ENCODE measurements at places on chromosomes 2 and 18.

- H3K36me3 ChIP-seq: no peaks in the 10 kb centered on the region
- peaks cover 8% of the 10 kb centered on the region for H3K27me3 ChIP-seq
- no peak overlapping the region for H3K4me3 ChIP-seq
- no peaks in the 10 kb centered on the region for H3K4me1 ChIP-seq
- no peak overlapping the region for H3K27ac ChIP-seq
These were observed 353.8 kb upstream of the SPRED2 start for GRCh38 chr2:65786007-65786717.

DNA sequence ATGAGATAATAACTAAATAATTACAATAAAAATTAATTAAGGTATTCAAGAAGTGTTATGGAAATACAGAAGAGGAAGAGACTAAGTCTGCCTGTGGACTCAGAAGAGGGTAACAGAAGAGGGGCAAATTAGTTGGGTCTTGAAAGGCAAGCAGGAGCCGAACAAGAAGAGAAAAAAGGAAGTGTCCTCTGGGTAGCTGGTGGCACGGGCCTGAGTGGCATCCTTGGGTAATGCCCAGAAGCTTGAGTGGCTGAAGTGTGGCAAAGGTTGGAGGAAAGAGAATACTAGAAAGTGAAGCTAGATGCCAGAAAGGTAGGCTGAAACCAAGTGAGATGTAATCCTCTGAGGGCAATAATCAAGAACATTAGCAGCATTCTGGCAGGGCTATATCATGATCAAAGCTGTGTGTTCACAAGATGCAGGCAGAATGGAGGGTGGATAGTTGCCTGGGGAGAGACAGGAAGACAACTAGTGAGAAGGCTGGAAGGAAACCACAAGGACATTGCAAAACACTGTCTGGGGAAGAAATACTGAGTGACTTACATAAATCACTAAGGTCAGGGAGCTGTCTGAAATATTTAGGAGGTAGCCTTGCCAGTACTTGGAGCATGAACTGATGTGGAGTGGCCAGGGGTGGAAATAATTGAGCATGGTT lies 16.2 kb downstream of the DOCK10 start:
- H3K27me3 ChIP-seq: no peaks in the 10 kb centered on the region
- H3K27ac ChIP-seq: peak overlapping the region; percentile 69
- no peaks in the 10 kb centered on the region for H3K36me3 ChIP-seq
- H3K4me1 ChIP-seq: peaks cover 71% of the 10 kb centered on the region
- DNase-seq: peak; percentile 67

GRCh38 chr2:42862669-42863185 lies 70.3 kb upstream of the HAAO start:
- no peak overlapping the region for H3K27ac ChIP-seq
- peaks cover 4% of the 10 kb centered on the region for H3K4me1 ChIP-seq
- no peaks in the 10 kb centered on the region for H3K27me3 ChIP-seq
- H3K4me3 ChIP-seq: no peak overlapping the region

DNA sequence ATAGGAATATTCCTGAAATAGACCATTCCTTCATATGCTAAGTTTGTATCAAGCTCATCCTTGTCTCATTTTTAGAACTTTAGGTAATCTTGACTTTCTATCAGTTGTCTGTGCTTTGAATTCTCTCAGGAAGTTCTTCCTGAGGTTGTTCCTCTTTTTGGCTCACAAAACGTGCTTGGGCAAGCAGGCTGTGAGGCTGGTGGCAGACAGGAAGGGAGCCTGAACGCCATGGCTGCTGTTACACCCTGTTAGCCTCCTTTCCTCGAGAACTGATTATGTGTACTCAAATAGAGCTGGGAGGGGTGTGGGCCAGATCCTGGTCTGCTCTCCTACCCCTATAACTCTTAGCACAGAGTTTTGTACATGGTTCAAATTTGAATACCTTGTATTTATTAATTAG lies 136.4 kb upstream of the CELF4 start:
- H3K36me3 ChIP-seq: no peaks in the 10 kb centered on the region
- no peak overlapping the region for H3K4me3 ChIP-seq
- DNase-seq: no peak
- no peaks in the 10 kb centered on the region for H3K27me3 ChIP-seq
- no peaks in the 10 kb centered on the region for H3K4me1 ChIP-seq

DNA sequence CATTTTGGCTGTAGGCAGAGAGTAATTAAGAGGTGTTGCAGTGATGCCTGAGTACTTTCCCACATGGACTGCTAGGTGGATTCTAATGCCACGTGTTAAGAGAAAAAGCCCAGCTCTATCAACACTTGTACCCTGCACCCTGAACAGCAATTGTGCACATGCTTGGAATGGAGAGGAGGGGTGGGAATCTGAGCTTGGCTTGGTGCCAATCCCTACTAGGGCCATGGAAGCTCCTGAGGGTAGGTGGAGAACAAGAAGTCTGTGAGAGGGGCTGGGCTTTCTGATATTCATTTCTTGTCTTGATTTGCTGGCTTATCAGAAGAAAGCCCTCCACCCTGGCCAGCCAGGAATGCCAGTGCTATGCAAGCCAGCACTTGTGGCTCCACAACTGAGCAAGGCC lies 292.2 kb downstream of the KCNS3 start:
- no peaks in the 10 kb centered on the region for H3K36me3 ChIP-seq
- no peak overlapping the region for H3K4me3 ChIP-seq
- H3K4me1 ChIP-seq: no peaks in the 10 kb centered on the region
- no peaks in the 10 kb centered on the region for H3K27me3 ChIP-seq
- H3K27ac ChIP-seq: no peak overlapping the region
- DNase-seq: no peak

DNA sequence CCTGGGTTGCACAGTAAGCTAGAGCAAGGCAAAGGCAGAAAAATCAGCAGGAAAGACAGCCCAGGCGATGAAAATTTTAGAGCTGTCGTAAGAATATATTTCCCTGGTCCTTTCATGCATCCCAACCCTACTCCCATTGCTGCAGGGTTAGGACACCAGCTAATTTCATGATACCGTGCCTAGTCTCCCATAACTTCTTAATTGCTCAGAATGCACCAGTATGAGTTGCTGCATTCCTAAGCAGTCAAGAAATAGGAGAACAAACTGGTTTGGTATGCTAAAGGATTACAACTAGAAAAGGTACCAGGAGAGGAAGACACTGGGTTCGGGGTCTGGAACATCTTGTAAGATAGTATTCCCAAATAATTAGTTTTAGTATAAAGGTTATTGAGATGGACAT lies 269.4 kb upstream of the NRXN1 start:
- no peak overlapping the region for H3K27ac ChIP-seq
- H3K4me3 ChIP-seq: no peak overlapping the region
- H3K27me3 ChIP-seq: no peaks in the 10 kb centered on the region

GRCh38 chr2:127743477-127744026 lies 42.3 kb downstream of the SFT2D3 start:
- peaks cover 10% of the 10 kb centered on the region for H3K36me3 ChIP-seq
- H3K27ac ChIP-seq: peak overlapping the region; percentile 41
- H3K27me3 ChIP-seq: no peaks in the 10 kb centered on the region
- H3K4me3 ChIP-seq: no peak overlapping the region
- DNase-seq: no peak

- no peak overlapping the region for H3K4me3 ChIP-seq
- H3K27me3 ChIP-seq: peaks cover 5% of the 10 kb centered on the region
- H3K27ac ChIP-seq: no peak overlapping the region
- no peaks in the 10 kb centered on the region for H3K4me1 ChIP-seq
- DNase-seq: no peak
- no peaks in the 10 kb centered on the region for H3K36me3 ChIP-seq
These were observed 77.5 kb downstream of the EPB41L3 start for GRCh38 chr18:5466256-5466655.

- no peak overlapping the region for H3K27ac ChIP-seq
- peaks cover 1% of the 10 kb centered on the region for H3K27me3 ChIP-seq
- no peaks in the 10 kb centered on the region for H3K4me1 ChIP-seq
- H3K36me3 ChIP-seq: no peaks in the 10 kb centered on the region
These were observed 54.2 kb upstream of the MAPRE3 start for GRCh38 chr2:26916128-26916692.

- H3K27ac ChIP-seq: no peak overlapping the region
- no peak for DNase-seq
- peaks cover 13% of the 10 kb centered on the region for H3K27me3 ChIP-seq
- no peaks in the 10 kb centered on the region for H3K4me1 ChIP-seq
- no peak overlapping the region for H3K4me3 ChIP-seq
These were observed 238.8 kb downstream of the ACTR3 start for GRCh38 chr2:114128725-114129124.

GRCh38 chr18:3879114-3879835 lies 429.3 kb downstream of the TGIF1 start:
- H3K27me3 ChIP-seq: peaks cover 11% of the 10 kb centered on the region
- no peaks in the 10 kb centered on the region for H3K4me1 ChIP-seq
- DNase-seq: no peak
- no peak overlapping the region for H3K27ac ChIP-seq

- no peaks in the 10 kb centered on the region for H3K36me3 ChIP-seq
- H3K4me3 ChIP-seq: no peak overlapping the region
- DNase-seq: no peak
- H3K27ac ChIP-seq: no peak overlapping the region
These were observed 696.7 kb upstream of the SOX11 start for GRCh38 chr2:4995466-4995865.

- peaks cover 12% of the 10 kb centered on the region for H3K4me1 ChIP-seq
- H3K36me3 ChIP-seq: peaks cover 7% of the 10 kb centered on the region
- no peak overlapping the region for H3K27ac ChIP-seq
- no peak overlapping the region for H3K4me3 ChIP-seq
- no peaks in the 10 kb centered on the region for H3K27me3 ChIP-seq
These were observed 8.4 kb downstream of the PTPRM start for GRCh38 chr18:7575465-7576028.

GRCh38 chr2:140683658-140684057 lies 1447.2 kb downstream of the LRP1B start:
- no peaks in the 10 kb centered on the region for H3K27me3 ChIP-seq
- no peaks in the 10 kb centered on the region for H3K4me1 ChIP-seq
- H3K27ac ChIP-seq: no peak overlapping the region
- no peaks in the 10 kb centered on the region for H3K36me3 ChIP-seq
- no peak overlapping the region for H3K4me3 ChIP-seq

DNA sequence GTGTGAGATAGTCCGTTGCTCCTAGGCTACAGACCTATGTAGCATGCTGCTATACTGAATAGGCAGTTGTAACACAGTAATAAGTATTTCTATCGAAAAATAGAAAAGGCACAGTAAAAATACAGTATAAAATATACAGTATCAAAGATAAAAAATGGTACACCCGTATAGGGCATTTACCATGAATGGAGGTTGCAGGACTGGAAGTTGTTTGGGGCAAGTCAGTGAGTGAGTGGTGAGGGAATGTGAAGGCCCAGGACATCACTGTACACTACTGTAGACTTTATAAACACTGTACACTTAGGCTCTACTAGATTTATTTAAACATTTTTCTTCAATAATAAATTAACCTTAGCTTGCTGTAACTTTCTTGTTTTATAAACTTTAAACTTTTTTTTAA lies 3.5 kb downstream of the MAP3K20 start:
- H3K4me1 ChIP-seq: peaks cover 36% of the 10 kb centered on the region
- H3K27ac ChIP-seq: no peak overlapping the region
- DNase-seq: no peak
- peaks cover 12% of the 10 kb centered on the region for H3K36me3 ChIP-seq
- H3K27me3 ChIP-seq: no peaks in the 10 kb centered on the region

DNA sequence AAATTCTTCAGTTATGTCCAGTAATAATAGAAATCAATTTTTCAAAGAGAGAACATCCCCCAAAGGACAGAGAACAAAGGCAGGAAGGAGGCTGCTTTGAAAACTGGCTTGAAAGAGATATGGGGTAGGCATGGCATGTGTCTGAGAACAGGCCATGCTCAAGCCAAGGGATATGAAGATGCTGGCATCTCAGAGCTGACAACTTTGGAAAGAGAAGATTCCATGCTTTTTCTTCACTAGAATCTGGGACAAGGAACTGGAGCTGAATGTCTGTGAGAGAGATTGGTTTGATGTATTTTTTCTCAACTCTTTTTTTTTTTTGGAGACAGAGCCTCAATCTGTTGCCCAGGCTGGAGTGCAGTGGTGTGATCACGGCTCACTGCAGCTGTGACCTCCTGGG lies 139.8 kb upstream of the DLX2 start:
- no peak for DNase-seq
- H3K27ac ChIP-seq: no peak overlapping the region
- peaks cover 8% of the 10 kb centered on the region for H3K4me1 ChIP-seq
- no peak overlapping the region for H3K4me3 ChIP-seq
- H3K27me3 ChIP-seq: peaks cover 30% of the 10 kb centered on the region

- peaks cover 13% of the 10 kb centered on the region for H3K4me1 ChIP-seq
- no peak for DNase-seq
- no peak overlapping the region for H3K4me3 ChIP-seq
- no peak overlapping the region for H3K27ac ChIP-seq
These were observed 139.6 kb downstream of the TRABD2A start for GRCh38 chr2:84741182-84741822.

DNA sequence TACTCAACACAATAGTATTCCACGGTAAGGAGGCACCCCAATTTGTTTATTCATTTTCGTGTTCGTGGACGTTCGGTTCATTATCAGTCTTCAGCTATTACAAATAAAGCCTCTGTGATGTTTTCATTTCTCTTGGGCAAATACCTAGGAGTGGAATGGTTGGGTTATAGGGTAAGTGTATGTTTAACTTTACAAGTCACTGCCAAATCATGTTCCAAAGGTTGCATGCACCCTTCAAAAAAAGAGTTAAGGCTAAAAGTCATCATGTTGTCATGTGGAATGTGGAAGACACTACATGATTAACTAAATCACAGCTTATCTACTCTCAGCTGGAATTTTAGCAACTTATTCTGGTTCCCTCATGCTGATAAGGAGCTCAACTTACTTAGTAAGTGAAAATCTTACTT lies 15.8 kb downstream of the INO80C start:
- no peaks in the 10 kb centered on the region for H3K27me3 ChIP-seq
- H3K36me3 ChIP-seq: no peaks in the 10 kb centered on the region
- no peak overlapping the region for H3K27ac ChIP-seq
- DNase-seq: no peak
- peaks cover 43% of the 10 kb centered on the region for H3K4me1 ChIP-seq

GRCh38 chr2:202135091-202135874 lies 62.2 kb downstream of the KIAA2012 start:
- no peaks in the 10 kb centered on the region for H3K4me1 ChIP-seq
- no peaks in the 10 kb centered on the region for H3K36me3 ChIP-seq
- no peak for DNase-seq
- H3K27me3 ChIP-seq: peaks cover 2% of the 10 kb centered on the region
- no peak overlapping the region for H3K4me3 ChIP-seq
- no peak overlapping the region for H3K27ac ChIP-seq

- no peak for DNase-seq
- H3K36me3 ChIP-seq: peaks cover 17% of the 10 kb centered on the region
- peak overlapping the region; percentile 4 for H3K27ac ChIP-seq
- H3K4me1 ChIP-seq: peaks cover 54% of the 10 kb centered on the region
These were observed 11.5 kb upstream of the MBP start for GRCh38 chr18:77144046-77144445.

GRCh38 chr2:10097352-10098148 lies 17.3 kb upstream of the CYS1 start:
- H3K27me3 ChIP-seq: peaks cover 12% of the 10 kb centered on the region
- H3K4me1 ChIP-seq: peaks cover 3% of the 10 kb centered on the region
- H3K4me3 ChIP-seq: no peak overlapping the region

GRCh38 chr2:99461828-99462483 lies 27.9 kb downstream of the REV1 start:
- H3K4me3 ChIP-seq: no peak overlapping the region
- H3K27ac ChIP-seq: no peak overlapping the region
- no peaks in the 10 kb centered on the region for H3K27me3 ChIP-seq
- no peaks in the 10 kb centered on the region for H3K4me1 ChIP-seq
- no peak for DNase-seq

GRCh38 chr2:29196792-29197788 lies 81.9 kb downstream of the CLIP4 start:
- no peaks in the 10 kb centered on the region for H3K36me3 ChIP-seq
- no peak overlapping the region for H3K4me3 ChIP-seq
- H3K4me1 ChIP-seq: no peaks in the 10 kb centered on the region
- no peak overlapping the region for H3K27ac ChIP-seq

Data from natural killer cell treated with Interleukin-12 subunit alpha and Interleukin-12 subunit beta and Interleukin-15 and Interleukin-18, amount 100 ng/mL, for 72 hours (primary cell).